Smooth muscle cell of the brain vasculature (primary cell): ENCODE measurements at places on chromosomes 7 and 10.

DNA sequence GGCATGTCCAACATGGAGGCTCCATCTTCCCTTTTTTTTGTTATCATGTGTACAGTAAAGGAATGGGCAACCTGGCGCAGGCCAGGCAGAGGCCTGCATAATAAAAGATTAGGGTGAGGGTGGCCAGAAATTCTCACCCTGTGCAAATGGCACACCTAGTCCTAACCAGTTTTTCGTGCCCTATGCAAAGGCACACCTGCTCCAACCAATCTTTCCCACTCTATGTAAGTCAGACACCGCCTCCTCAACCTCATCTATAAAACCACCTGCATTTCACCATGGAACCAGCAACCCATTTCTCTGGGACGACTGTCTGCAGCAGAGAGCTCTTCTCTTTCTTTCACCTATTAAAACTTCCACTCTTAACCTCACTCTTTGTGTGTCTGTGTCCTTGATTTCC lies 16.1 kb downstream of the TBATA start:
- DNase-seq, result no peak

DNA sequence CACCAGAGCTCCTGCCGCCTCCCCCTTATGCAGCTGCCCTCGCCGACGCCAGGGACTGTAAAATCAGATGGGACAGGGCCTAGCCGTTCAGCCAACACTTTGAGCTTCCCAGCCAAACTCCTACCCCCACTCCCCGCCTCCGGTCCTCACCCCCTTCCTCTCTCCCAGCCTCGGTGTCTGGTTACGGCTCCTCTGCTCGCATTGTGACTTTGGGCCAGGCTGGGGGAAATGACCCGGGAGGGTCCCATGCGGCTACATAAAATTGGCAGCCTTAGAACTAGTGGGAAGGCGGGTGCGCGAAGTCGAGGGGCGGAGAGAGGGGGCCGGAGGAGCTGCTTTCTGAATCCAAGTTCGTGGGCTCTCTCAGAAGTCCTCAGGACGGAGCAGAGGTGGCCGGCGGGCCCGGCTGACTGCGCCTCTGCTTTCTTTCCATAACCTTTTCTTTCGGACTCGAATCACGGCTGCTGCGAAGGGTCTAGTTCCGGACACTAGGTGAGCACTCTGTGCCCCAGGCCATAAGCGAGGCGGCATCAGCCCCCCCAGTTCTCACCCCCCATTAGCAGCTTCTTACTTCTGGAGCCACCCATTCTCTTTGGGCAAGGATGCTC lies at the start of gene KAZALD1:
Gene KAZALD1, plus strand, starts transcription at position 366 of the 608 bp plus-strand sequence. CDS start 604 bp downstream, outside the sequence.
- no peak for DNase-seq

DNA sequence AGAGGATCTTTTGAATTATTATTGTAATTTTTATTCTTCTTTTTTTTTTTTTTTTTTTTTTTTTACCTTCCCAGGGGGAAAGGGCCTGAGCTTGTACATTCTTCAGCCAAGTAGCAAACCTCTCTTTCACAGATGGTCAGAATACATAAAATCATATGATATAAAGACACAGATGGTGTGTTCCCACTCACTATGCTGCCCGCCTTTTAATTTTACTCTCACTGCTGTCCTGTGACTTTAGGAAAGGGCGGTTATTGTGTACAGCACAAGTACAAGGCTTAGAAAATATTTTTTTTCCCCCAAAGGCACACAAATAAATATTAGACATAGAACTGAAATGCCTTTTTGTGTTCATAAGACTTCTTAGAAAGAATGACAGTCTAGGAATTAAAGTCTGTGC lies 213.6 kb downstream of the RPS24 start:
- no peak for DNase-seq

- no peak for DNase-seq
These were observed 17.8 kb downstream of the VWC2 start for GRCh38 chr7:49791088-49791741.

DNA sequence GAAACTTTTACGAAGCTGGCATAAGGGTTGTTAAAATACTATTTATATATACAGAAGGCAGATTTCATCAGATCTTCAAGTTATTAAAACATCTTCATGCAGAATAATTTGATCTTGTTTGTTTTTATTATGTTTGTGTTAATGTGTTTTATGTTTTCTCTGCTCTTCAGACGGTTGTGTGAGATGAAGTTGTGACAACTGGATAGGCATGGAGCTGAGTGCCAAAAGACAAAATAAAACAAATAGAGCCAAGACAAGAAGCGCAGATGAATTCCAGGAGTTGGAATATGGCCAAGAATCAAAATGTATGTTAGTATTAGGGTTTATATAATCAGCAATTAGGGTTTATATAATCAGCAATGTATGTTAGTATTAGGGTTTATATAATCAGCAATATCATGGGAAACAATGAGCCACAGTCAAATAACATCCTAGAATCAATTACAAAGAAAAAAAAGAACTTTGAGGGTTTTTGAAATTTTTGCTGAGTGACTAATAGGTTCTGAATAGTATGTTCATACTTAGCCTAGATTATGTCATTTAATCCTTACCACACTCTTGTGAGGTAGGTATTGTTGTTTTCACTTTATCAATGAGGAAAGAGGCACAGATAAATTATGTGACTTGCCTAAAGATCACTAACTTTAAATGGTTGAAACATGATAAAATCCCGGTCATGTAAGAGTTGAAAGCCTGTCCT lies 488.0 kb upstream of the STEAP1 start:
- DNase-seq, result no peak

- no peak for DNase-seq
These were observed 87.8 kb downstream of the TAF3 start for GRCh38 chr10:7906128-7906527.
